GM23338 (cell line): ENCODE measurements at places on chromosomes 7 and 10.

GRCh38 chr7:82162289-82162688, 281.3 kb downstream of the CACNA2D1 start:
- peak; percentile 19 for DNase-seq

- no peak for DNase-seq
Observed at GRCh38 chr7:158613481-158613880, 25.9 kb upstream of the PTPRN2 start.

DNA sequence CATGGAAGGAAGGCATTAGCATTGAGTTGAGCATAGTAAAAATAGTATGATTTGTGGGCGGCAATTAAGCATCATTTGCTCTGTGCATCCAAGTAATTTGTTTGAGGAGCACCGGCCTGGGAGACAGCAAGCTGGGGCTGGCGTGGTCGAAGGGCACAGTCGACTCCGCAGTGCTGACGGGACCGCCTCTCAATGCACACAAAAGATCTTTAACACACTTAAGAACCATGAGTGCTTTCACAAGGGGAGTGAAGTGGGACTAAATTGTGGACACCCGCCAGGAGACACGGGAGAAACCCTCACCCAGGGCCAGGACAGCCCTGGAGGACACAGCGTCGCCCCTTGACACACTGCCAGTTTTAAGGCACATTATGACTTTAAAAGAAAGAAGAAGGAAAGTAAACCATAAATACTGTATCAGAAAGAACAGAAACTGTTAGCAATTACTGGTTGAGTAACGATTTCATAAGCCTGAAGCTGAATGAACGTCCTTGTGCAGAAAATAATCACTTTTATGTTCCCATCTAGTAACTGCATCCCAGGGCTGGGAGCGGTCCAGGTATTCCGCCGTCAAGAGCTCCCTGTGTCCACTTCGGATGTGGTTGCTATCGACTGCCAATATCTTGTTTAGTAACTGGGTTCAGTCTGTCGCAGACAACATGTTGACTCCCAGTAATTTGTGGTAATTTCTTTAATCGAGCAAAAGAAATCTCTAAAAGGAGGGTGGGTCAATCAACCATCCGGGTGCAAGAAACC, 102.1 kb downstream of the EBF3 start:
- DNase-seq = no peak

DNA sequence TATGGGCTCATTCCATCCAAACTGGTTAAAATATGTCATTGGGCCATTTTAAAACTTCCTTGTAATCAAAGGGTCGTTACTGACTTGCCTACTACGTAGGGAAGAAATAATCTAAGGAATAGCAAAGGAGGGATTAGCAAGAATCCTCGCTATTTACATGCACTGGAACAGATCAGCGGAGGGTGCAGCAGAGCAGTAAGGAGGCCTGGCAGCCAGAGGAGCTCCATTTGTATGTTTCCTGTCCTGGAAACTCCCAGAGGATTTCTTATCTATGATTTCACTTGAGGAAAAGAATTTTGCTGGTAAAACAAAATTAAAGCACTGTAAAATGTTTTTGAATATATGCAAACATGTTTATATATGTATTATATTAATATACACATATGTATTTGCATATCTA, 107.3 kb downstream of the TPK1 start:
- DNase-seq = no peak

DNA sequence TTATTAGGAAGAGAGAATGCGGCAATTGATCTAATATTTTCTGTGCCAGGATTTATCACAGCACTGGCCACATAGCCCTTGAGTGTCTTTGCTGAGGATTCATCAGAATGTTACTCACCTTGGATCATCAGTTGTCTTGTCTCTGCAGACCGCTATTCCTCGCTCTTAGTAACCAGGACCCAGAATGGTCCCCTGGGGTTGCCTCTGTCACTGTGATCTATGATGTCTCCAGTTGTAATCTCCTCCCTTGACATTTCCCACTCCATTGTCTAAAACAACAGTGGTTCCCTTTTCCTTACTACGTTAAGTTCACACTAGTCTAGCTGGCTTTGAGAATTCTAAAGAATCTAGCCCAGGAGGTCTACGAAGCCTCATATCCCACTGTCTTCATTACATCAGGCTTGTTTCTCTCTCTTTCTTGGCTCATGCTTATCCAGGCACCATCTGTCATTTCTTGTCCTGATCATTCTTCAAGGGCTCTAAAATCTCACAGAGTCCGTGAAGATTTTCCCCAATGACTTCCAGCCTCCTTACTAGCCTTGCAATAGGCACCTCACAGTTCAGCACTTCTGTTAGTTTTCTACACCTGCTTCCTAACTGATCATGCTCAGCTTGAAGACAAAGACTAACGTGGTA, 125.8 kb downstream of the CUBN start:
- no peak for DNase-seq

- DNase-seq = peak; percentile 79
Observed at GRCh38 chr10:48363617-48364355, 57.3 kb downstream of the MAPK8 start.

DNA sequence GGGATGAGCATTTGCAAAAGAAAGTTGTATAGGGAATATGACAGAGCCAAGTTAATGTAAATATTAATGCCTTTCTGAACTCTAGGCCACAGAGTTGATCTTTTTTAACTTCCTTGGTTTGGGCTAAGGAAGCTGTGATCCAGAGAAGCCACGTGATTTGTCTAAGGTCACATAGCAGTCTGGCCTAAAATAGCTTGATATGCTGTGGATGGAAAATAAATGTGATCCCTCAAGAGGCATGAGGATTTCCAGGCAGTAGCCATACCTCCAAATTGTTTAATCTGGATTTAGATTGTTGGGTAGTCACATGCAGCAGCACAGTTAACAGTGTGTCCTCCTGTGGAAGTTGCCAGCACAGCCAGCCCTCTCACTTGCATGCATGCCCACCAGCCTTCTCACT, 165.7 kb upstream of the LANCL2 start:
- no peak for DNase-seq

DNA sequence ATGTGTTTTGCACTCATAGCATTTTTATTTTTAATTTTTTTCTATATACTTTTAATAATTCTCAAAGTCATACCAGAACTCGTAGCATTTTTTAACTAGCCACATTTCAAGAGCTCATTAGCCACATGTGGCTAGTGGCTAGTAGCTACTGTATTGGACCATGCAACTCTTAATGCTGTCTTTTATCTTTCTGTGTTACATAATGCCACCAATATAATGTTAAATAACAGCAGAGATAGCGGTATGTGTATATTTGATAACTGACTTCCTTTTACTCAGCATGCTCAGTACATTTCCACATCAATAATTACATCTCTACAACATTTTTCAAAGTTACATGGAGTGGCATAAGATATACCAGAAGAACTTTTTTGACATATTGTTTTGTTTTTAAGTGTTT, 91.4 kb downstream of the CDK13 start:
- no peak for DNase-seq
